HL-60 (cell line): ENCODE measurements at places on chromosomes 16 and 17.
A peak's percentile ranks its signal among the peaks of the same experiment; 100 is the strongest.

- DNase-seq: peak; percentile 62
Measured at GRCh38 chr17:75895370-75896155, 1.2 kb downstream of the TRIM65 start.

- no peak for DNase-seq
Measured at GRCh38 chr16:61366006-61366405, 670.2 kb downstream of the CDH8 start.

GRCh38 chr17:41340934-41341861 is 9.4 kb downstream of the KRT33A start:
- no peak for DNase-seq

- no peak for DNase-seq
Measured at GRCh38 chr17:48322060-48322459, 108.0 kb downstream of the SKAP1 start.

- no peak for DNase-seq
Measured at GRCh38 chr16:10206865-10207264, 24.6 kb upstream of the GRIN2A start.
